Myocyte (in vitro differentiated cells): ENCODE measurements at places on chromosomes 5 and 9. TPM values are rescaled to one million over a fixed set of nuclear protein-coding genes. Genes with fewer than 3 reads are reported as not detected.

Gene NUTM2F
- total RNA-seq = not detected in 2 replicates

DNA sequence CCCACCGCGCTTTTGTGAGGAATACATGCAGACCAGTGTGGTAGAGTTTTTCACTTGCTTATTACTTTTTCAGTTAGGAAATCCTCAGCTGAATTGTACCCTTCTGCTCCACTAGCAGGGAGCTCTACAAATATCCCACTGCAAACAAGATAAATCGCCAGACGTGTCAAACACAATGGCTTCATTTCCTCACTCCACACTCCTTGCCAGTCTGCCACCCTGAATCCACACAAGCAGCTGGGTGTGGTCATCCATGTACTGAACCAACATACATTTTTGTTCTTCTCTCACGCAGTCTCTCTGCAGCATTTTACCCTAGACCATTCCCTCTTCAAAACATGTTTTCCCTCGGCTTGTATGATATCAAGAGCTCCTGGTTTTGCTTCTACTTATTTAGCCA lies 3.7 kb upstream of the ROR2 start:
- no peak for DNase-seq

DNA sequence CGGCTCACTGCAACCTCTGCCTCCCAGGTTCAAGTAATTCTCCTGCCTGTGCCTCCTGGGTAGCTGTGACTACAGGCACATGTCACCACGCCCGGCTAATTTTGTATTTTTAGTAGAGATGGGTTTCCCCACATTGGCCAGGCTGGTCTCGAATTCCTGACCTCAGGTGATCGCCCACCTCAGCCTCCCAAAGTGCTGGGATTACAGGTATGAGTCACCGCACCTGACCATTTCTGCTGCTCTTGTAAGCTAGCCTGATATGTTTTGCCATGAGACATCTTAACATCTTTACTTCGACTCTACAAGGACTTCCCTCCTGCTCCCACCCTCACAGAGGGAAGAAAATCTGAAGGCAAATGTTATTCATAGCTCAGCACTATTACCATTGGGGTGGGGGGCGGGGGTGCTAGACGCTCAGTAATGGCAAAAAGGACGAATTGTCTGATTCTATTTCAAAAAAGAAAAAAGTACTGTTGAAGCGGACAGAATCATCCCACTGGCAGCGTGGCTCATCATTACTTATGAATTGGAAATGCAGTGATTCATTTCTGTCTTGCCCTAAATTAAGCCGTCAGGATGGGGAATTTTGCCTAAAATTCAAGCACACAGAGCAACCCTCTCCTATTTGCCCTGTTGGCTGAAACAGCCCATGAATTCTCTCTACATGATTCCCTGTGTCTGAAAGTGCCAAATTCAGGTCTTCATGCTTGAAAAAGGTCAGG lies 46.4 kb upstream of the WWC1 start:
- no peak for DNase-seq

Gene PAEP
- not detected in 2 replicates for total RNA-seq

GRCh38 chr5:9160747-9161146 lies 385.1 kb downstream of the SEMA5A start:
- DNase-seq = no peak

Gene PCDHGB5
- total RNA-seq = 0.47 and 1.4 TPM in 2 replicates

- no peak for DNase-seq
Observed at GRCh38 chr5:44387921-44388320, 1.3 kb downstream of the FGF10 start.

Gene C5orf58
- total RNA-seq = not detected in 2 replicates

- no peak for DNase-seq
Observed at GRCh38 chr5:15421381-15421780, 78.6 kb upstream of the FBXL7 start.

GRCh38 chr9:91424403-91425176 lies 958 bp upstream of the NFIL3 start:
- peak; percentile 71 for DNase-seq

Gene NR4A3
- 0.05 and 0.26 TPM in 2 replicates for total RNA-seq

DNA sequence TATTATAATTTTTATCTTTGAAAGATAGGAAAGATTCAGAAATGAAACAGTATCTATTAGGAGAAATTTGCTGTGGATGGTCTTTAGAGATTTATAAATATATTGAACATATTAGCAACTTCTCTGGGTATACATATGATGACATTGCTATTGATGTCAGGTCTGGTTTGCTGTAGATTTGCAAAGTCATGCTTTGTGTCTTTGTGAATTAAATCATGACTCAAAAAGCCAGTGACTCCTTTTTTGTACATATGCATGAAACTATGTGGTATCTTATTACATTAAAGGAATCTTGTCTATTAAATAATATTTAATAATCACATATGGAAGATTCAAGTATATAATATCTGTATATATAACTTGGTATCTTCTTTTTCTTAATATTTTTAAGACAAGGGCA lies 141.9 kb downstream of the ST8SIA4 start:
- DNase-seq = peak; percentile 30

DNA sequence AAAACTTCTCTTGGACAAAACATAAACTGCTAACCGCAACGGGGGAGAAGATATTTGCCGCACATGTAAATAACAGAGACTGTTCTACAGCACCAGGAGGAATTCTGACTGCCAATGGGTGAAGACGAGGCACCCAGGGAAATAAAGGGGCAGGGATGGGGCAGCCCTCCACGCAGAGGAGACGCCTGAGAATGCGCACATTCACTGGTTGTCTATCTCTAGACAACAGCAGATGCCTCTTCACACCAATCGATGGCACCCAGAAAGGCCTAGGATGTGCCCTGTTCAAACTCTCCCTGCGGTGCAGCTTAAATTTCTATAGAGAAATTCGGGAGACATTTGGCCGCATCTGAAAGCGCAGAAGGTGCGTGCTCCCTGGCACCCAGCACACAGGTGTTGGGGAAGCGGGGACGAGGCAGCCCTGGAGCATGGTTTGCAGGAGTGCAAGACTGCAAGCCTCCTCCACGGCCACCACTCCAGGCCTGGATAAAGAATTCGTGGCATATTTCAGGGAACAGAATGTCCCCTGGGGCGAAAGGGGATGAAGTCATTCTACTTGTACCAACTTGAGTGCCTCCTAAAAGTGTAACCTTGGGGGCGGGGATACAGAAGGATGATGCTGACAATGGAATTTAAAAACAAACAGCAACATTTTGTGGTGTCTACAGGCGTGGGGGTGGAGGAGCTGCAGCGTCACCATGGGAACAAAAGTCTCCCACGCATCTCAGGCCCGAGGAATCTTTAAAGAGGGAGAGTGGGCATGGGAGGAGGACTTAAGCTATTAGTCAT lies 6.3 kb upstream of the IRX2 start:
- DNase-seq = peak; percentile 44

GRCh38 chr9:88890546-88890945 lies 100.7 kb upstream of the S1PR3 start:
- DNase-seq = no peak

- no peak for DNase-seq
Observed at GRCh38 chr5:6868575-6869215, 155.5 kb downstream of the TENT4A start.

Gene FOXD4
- 0.16 and 0.19 TPM in 2 replicates for total RNA-seq

DNA sequence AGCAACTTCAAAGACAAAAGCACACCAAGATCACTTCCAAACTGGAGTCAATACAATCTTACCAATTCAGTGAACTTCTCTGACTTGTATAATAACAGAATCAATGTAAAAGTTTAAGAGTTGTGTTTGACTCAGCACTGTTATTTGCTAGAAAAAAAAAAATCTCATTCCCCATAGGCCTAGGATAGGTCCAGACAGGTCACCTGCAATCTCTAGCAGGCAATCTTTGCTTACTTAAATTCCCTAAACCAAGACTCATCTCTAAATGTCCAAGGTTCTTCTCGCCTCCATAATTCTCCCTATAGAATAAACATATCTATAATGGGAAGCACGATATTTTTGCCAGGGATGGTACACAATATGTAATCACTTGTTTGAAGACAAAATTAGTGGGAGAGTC lies 2.5 kb downstream of the FAM169A start:
- no peak for DNase-seq

DNA sequence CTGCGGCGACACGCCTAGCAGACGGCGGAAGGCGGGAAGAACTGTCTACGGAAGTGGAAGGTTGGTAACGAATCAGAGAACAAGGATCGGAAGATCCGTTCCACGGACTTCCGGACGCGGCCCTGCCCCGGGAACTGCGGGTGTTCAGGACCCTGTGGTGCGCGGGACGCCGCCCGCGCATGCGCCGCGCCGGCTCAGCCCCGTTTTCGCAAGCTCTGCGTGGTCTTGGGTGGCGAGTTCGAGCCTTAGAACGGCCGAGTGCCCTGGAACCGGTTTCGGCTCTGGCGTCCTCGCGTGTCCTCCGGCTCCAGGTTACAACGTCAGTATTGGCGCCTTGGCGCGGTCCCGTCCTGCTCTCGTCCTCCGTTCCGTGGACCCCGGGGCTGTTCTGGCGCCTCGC lies 515 bp upstream of the RNU6ATAC start:
- DNase-seq = no peak

DNA sequence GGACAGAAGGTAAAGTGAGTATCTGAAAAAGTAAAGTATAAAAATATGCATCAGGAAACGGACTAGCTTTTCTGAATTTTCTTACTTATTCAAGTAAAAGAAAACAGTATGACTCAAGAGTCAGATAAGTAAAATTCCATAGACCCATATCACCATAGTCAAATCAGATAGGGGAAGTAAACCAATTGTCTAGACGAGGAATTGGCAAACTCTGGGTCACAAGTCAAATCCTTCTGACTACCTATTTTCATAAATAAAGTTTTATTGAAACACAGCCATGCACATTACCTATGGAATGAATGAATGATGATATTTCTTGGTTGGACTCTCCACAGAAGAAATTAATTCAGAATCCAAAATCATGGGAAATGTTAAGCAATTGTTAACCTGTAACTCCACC lies 59.1 kb upstream of the TMC1 start:
- DNase-seq = no peak

DNA sequence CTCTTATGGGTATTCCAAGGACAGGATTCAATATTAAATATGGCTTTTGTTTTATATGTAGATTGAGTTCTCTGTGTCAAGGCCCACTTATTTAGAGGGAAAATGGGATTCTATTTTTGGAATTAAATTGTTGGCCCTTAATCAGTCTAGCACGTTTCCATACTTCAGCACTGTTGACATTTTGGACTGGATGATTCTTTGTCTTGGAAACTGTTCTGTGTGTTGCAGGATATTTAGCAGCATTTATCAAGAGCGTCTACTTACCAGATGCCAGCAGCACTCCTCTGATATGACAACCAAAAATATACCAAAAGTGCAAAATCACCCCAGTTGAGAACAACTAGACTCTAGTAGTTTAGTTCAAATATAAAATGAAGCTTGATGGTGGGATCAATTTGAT lies 1027.0 kb upstream of the COX7C start:
- no peak for DNase-seq

Gene BAAT
- 0.37 and 1.8 TPM in 2 replicates for total RNA-seq

DNA sequence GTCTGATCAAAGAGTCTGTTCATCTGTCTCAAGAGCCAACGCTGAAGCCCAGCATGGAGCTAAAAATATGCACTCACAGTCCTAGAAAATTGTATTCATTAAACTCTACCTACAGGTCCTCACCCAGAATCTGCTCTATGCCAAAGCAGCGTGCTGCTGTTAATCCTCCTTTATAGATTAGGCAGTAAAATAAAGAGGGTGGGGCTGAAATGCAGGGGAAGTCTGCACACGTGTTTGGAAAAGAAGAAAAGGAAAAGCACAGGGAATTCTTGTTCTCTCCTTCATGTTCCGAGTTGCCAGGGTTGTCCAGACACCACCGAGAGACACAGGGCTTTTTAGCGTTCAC lies 121.4 kb upstream of the TMEM161B start:
- DNase-seq = no peak

GRCh38 chr9:18847576-18848275 lies 185.3 kb downstream of the SAXO1 start:
- DNase-seq = no peak

Gene GDA
- 0.05 TPM in 1 of 2 replicates, not detected in the other for total RNA-seq
